ENCODE measurements at places on chromosomes 16 and 17.

GRCh38 chr17:72090108-72090507, 30.7 kb upstream of the SOX9 start:
- no peak for DNase-seq

DNA sequence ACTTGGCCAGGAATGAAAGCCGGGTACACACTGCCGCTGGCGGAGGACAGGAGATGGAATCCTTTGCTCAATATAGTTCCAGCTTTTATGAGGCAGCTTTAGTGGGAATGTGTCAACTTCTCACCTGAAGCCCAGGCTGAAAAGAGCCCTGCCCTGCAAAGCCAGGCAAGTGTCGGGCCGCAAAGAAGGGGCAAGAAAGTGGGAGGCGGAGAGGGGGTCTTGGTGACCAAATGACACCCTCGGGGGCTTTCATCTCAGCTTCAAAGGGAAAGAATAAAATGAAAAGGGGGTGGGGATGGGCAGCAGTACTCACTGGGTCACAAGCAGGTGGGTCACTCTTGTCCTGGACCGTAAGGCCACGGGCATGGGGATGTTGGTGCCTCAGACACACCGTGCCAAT, 62.9 kb downstream of the C16orf95 start:
- no peak for DNase-seq

DNA sequence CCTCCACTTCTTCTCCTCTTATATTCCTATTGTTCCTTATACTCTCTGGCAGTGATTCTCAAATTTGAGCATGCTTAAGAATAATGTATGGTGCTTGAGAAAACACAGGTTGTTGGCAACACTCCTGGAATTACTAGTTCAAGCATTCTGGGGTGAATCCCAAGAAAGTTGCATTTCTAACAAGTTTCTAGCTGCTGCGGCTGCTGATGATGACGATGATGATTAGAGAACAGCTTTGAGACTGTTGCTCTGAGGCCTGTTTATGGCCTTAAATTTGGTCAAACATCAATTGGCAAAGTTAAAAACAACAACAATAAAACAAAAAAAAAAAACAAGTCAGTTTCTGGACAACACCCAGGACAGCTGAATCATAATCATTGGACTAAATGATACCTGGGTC, 961.9 kb downstream of the CDH11 start:
- DNase-seq: no peak

GRCh38 chr17:60525328-60525684, 736 bp downstream of the APPBP2 start:
- DNase-seq: no peak

GRCh38 chr17:17235212-17236174, 1.5 kb downstream of the FLCN start:
- DNase-seq: no peak

- no peak for DNase-seq
Measured at GRCh38 chr17:31609331-31609730, 217.9 kb downstream of the RAB11FIP4 start.

DNA sequence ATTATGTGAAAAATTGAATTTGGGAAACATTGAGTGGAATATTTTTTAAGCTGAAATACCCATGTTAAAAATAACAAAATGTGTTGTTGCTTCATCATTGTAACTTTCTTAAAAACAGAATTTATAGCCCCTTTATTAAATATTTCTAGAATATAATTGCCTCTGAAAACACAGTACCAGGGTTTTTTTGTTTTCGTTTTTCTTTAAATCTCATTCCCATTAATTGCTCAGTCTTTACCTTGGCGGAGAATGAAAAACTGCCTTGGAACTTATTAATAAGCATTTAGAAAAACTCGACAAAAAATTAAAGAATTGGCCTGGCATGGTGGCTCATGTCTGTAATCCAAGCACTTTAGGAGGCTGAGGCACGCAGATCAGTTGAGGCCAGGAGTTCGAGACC, 195.2 kb upstream of the TBX2 start:
- DNase-seq: no peak

- no peak for DNase-seq
Measured at GRCh38 chr16:53968454-53968853, 264.5 kb downstream of the FTO start.

GRCh38 chr17:70875729-70876310, 706.5 kb downstream of the KCNJ2 start:
- no peak for DNase-seq

- no peak for DNase-seq
Measured at GRCh38 chr16:85384833-85385462, 228.2 kb upstream of the GSE1 start.

GRCh38 chr16:11583889-11584565, 2.7 kb downstream of the LITAF start:
- no peak for DNase-seq

DNA sequence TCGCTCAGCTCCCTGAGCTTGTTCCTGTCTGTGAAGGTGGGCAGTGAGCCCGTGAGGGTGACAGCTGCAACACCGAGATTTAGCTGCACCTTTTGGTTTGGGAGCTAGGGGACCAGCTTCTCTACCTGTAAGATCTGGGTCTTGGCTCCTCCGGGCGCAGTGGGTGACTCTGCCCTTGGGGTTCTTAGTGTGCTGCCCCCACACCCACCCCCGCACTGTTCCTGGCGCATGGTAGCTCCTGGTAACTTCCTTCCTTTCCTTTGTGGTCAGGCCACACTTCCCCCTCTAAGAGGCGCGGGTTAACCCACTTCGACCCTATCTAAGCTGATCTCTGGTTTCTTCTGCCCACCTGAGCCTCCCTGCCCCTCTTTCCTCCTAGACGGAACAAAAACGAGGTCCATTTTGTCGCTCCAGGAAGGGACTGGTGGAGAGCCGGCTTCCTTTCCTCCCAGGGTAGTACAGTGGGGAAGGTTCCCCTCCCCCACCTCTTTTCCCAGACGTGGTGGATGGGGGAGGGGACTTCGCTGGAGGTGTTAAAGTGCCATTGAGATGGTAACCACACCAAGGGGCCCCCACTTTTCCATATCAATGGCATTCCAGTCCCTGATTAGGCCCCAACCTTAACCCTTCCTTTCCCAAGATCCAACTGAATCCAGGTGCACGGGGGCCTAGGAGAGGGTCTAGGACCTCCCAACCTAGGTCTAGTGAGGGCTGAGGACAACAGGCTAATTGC, 4.6 kb upstream of the CLDN9 start:
- DNase-seq: no peak

GRCh38 chr17:74325743-74326379, at the start of gene KIF19:
KIF19 (plus strand) TSS chr17:74326226; CDS start chr17:74326350, 124 bp downstream.
- DNase-seq: peak; percentile 38

Measured in activated T-helper 1 cell treated with anti-CD3 and anti-CD28 coated beads, Interleukin-2, amount 50 U/mL, for 16 hours (primary cell).